Activated CD8-positive, alpha-beta memory T cell treated with anti-CD3 and anti-CD28 coated beads for 1 hour (primary cell): ENCODE measurements at places on chromosomes 4 and X.

DNA sequence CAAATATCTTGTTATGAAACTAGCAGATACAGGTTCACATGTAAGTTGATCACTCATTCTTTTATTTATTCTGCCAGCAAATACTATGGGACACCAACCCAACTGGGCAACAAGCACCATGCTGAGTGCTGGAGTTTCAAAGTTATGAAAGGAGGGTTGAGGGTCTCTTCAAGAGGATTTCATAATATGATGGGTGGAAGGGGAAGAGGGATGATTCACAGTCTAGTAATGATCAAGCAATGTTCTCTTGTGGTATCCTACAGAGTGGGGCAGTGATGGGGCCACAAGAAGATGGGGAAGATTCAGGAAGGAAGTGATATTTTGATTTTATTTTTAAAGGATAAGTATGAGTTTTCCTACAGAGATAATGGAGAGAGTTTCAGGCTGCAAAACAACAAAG, 46.2 kb upstream of the TXK start:
- DNase-seq: no peak

GRCh38 chr4:155877971-155878370, 11.9 kb upstream of the ASIC5 start:
- no peak for DNase-seq

DNA sequence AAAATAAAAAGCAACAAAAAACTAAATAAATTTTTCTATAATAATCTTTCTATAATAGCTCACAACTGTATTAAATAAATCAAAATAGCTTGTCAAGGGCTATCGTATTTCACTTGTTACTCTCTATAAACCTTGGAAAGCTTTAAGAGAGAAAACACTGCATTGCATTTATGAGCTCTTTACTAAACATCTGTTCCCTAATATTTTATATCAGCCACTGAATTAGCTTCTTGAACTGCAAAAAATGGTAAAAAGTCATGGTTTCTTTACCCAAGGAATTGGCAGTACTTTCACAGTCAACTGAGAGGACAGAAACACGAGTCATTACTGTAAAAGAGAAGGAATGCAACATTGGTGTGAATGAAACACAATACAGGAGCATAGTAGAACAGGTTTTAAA, 671.2 kb downstream of the PCDH18 start:
- no peak for DNase-seq

DNA sequence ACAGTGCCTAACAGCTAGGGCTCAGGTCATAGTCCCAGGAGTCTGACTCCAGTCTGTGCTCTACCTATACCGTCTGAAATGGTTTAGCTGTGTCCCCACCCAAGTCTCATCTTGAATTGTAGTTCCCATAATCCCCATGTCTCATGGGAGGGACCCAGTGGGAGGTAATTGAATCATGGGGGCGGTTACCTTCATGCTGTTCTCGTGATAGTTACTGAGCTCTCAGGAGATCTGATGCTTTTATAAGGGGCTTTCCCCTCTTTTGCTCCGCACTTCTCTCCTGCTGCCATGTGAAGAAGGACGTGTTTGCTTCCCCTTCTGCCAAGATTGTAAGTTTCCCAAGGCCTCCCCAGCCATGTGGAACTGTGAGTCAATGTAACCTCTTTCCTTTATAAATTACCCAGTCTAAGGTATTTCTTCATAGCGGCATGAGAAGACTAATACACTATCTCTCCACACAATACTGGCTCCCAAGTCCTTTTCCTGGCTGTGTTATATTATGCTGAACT, 110.8 kb downstream of the AFAP1 start:
- DNase-seq: no peak

DNA sequence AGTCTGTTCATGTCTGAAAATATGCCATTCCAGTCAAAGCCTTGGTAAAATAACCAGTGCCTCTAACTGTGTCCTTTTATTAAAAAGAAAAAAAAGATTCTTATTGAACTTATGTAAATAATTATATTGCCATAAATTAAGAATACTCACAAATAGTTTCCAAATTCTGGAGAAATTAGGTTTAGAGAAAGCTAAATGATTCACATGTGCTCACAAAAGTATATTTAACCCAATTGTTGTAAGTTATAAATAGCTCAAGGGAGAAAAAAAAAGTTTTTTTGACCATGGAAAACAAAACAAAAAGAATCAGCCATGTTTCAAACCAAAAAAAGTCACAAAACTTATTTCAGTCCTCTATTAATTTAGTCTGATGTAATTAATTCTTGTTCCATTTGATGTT, 25.3 kb upstream of the HERC6 start:
- no peak for DNase-seq

- no peak for DNase-seq
Measured at GRCh38 chr4:155769090-155769489, 10.3 kb downstream of the GUCY1B1 start.

GRCh38 chr4:151750156-151750555, 10.7 kb downstream of the GATB start:
- DNase-seq: no peak

DNA sequence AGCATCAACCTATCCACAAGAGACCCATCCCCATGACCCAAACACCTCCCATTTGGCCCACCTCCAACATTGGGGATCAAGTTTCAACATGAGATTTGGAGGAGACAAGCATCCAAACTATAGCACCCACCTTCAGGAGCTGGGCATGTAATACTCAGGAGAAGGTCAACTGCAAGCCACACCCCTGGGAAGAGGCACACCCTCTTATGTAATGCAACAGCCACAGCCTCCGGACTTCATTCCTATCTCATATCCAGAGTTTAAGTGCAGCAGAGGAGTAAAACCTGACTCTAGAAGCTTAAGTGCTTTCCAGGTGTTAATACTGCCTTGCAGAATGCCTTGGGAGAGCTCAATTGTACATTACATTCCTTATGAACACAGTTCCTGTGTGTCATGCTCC, 197.4 kb downstream of the PTTG2 start:
- no peak for DNase-seq

GRCh38 chr4:37431417-37431743, 186.8 kb downstream of the NWD2 start:
- DNase-seq: no peak

GRCh38 chr4:89213382-89213701, 94.3 kb downstream of the GPRIN3 start:
- no peak for DNase-seq

DNA sequence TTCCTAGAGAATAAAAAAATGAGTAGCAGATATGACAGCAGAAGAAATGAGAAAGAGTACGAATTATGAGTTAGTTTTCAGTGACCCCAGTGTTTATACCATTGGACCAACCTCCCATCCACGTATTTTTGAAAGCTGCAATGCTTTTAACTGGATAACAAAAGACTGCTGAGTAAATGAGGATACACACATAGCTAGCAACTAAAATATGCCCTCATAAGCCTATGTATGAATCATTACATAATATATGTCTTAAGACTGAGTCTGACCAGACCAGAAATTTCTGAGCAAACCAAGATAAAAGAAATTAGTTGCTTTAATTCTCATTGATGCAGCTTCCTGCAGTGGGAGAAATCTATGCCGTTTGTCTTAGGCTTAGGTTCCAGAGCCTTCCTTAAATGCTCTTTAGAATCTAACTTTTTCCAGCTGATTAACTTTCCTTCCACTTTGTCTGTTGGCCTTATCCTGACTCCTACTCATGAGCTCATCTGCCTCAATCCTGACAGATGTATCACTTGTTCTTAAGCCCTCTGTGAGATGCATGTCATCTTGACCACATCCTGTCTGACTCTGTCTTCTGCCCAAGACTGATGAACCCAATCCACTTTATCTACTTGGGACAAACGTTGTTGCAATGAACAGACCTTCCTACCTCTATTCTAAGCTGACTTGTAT, 301.4 kb upstream of the AADAT start:
- no peak for DNase-seq

DNA sequence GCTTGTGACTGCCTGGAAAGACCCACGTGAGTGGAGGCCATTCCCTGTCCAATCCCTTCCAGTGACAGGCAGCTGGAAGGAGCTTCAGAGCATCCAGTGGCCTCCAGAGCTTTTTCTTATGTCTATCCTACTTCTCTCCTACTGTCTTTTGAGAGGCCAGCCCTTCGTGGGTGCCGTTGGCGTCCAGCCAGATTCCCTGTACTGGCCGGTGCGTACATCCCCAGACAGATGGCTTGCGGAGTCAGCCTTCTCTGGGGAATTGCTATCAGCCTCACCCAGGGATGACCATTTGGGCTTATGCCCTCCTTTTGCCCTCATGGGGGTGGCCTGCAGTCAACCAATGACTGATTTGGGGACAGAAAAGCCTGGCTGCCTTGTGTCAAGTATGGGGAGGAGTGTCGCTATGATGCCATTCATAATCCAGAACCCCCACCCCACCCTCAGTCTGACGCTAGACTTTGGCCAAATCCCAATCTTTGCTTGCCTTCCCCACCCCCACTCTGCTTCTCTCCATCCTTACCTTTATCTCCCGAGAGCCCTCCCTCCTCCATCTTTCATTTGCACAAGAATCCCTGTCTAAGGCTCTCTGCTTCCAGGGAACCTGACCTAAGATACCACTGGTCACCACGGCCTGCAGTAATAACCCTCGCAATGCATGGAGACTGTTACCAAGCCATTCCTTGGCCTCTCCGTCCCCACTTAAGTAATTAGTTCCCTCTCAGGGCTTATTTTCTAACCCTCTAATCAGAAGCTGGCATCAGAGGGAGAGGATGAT, 150.3 kb upstream of the BCOR start:
- no peak for DNase-seq
